ENCODE measurements at places on chromosomes 5 and 9.
A peak's percentile ranks its signal among the peaks of the same experiment; 100 is the strongest.

DNA sequence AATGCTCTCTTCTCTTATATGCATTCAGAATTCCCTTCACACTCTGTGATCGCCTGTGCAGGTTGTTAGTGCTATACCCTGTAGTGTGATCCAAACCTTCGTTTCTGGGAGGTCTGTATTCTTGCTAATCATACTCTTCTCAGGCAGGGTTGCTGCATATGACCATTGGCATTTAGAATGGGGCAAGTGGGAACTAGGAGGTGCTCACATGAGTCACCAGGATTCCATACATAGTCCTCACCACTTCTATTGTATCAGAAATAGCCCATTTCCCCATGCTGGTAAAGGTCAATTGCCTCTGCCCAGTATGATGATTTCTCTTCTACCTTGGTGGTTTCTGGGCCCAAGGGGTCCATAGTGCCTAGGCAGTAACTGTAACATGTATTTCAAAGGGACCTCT, 443.5 kb upstream of the CDH6 start:
- DNase-seq: peak; percentile 3

DNA sequence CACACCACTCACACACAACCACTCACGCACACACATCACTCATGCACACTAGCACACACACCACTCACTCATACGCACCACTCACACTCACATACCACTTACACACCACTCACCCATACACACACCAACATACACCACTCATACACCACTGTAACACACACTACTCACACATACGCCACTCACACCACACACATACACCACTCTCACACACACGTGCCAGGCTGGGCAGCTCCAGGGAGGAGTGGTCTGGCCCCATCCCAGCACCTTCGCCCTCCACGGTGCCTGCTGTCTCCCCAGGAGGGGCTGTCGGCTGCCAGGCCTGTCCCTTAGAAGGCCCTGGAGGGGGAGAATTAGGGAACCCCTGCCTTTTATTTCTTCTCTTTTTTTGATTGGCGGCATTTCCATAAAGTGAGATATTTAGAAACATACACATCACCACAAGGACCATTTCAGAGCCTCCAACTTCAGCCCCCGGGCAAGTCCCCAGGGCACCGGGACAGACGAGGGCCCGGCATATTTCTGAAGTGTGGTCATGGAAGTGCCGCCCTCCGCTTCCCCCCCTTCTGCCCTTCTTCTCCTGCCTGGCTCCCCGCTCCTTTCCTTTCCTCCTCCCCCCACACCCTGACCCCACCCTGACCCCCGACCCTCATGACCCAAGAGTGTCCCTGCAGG, 6.3 kb upstream of the ASB6 start:
- peak; percentile 55 for DNase-seq

DNA sequence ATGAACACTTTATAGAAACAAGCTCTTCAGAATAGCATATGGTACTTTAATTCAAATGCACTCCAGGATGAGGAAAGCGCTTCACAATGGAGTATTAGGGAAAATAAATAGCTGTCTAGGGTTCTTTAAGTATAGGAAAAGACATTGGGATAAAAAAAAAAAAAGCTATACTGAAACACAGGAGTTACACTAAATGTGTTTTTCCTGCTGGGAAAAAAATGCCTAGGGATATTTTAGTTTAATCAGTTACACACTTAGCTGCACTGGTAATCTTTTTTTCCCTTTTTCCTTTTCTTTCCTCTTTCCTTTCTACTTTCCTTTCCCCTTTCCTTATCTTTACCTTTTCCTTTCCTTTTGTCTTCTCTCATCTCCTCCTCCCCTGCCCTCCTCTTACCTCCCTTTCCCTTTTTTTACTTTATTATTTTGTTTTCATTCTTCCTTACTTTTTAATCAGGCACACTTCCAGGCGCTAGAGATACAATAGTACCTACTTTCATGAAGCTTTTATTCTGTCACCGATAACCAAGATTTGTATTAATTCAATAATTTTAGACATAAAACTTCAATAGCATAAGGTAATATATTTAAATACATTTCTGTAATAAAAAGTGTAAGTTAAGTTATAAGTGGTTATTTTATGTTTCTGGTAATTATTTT, 758.7 kb downstream of the CDH18 start:
- DNase-seq: no peak

DNA sequence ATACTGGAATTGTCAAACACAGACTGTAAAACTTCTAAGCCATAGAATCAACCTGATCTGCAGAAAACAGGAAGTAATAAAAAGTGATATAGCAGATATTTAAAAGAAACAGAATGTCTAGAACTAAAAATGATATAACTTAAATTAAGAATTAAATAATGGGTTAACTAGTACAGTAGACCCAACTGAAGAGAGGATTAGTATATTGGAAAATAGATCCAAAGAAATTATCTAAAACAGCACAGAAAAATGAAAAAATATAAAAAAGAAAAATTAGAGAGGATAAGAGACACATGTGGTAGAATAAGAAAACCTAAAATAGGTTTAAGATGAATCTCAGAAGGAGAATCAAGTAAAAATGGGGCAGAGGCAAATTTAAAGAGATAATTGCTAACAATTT, 219.9 kb downstream of the SEMA6A start:
- no peak for DNase-seq

- no peak for DNase-seq
Measured at GRCh38 chr9:6183627-6184026, 32.0 kb upstream of the IL33 start.

- DNase-seq: no peak
Measured at GRCh38 chr9:130471411-130472183, 26.8 kb downstream of the ASS1 start.

- no peak for DNase-seq
Measured at GRCh38 chr5:170736966-170737365, 46.6 kb upstream of the GABRP start.

GRCh38 chr5:170643591-170643990, 139.8 kb downstream of the KCNIP1 start:
- no peak for DNase-seq

DNA sequence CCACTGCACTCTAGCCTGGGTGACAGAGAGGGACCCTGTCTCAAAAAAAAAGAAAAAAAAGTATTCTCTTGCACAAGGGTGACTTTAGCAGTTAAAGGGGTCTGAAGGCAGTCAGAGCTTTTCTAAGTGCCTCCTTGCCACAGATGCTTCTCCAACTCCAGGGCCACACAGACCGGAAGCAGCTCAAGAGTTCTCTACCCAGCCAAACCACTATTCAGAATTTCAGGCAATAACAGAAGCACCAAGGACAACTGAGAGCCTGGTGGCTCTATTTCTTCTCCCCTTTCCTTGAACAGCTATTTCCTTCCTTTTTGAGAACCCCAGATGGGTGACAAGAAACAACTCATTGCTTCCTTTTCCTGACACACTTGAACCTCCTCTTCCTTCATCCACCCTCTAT, 2.2 kb downstream of the FAM219A start:
- no peak for DNase-seq

DNA sequence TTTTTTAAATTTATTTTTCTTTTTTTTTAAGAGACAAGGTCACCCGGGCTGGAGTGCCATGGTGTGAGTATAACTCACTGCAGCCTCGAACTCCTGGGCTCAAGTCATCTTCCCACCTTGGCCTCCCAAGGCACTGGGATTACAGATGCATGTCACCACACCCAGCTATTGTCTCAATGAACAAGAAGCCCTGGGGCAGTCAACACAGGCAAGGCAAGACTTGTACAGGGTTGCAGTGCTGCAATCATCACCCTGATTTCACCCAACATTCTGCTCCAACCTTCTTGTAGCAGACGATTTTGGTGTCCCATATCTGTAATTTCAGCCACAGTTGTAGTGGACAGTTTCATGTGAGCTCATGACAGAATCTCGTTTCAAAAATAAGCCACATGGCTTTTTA, 205.8 kb upstream of the KIF2A start:
- DNase-seq: no peak

GRCh38 chr5:146620669-146621051, 104.7 kb upstream of the GPR151 start:
- DNase-seq: no peak

- DNase-seq: peak; percentile 85
Measured at GRCh38 chr5:50595199-50595598, 71.2 kb upstream of the PARP8 start.

- DNase-seq: peak; percentile 41
Measured at GRCh38 chr5:142955628-142956027, 185.5 kb downstream of the ARHGAP26 start.
